ENCODE measurements at places on chromosomes 7 and 10.

DNA sequence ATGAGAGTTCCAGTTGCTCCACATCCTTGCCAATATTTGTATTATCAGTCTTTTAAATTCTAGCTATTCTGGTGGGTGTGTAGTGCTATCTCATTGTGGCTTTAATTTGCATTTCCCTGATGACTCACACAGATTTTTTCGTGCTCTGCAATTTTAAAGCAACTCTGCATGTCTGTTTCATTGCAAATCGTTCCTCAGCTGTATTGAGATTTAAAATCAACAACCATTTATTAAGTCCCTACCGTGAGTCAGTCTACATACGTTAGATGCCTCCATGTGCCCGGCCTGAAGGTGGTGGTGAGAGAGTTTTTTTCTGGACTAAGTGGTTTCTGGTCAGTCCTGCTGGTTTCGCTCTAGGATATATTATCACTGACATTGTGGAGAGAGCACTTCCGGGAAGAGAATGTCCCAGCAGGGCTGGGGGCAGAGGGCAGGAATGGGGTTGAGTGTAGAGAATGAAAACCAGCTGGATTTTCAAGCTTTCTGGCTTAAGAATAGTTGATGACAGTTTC is 8.4 kb upstream of the HYCC1 start:
- no peak for DNase-seq

GRCh38 chr7:64618785-64619456 is 47.0 kb upstream of the ZNF107 start:
- no peak for DNase-seq

DNA sequence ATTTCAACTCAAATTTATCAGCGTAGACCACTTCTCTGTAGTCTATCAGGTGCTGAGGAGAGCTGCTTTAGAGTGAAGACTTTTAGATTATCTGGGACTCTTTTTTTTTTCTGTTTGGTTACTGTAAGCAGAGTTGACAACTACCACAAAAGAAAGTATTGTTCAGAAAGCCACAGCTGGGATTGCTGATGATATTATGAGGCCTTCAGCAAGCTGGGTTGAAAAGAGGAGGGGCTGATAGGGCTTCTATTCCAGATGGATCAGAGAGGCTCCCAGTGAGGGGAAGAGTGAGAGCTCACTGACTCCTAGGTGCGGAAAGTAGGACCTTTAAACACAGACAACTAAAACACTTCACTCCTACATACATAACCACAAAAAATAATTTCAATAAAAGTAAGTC is 188.5 kb upstream of the FERD3L start:
- no peak for DNase-seq

DNA sequence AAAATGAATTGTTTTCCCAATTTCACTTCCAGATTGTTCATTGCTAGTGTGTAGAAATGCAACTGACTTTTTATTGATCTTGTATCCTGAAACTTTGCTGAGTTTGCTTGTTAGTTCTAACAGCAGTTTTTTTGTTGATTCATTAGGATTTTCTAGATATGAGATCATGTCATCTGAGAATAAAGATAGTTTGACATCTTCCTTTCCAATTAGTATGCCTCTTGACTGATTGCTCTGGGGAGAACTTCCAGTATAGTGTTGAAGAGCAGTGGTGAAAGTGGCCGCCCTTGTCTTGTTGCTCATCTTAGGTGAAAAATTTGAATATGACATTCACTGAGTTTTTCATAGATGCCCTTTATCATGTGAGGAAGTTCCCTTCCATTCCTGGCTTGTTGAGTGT is 11.9 kb upstream of the SUN1 start:
- no peak for DNase-seq

DNA sequence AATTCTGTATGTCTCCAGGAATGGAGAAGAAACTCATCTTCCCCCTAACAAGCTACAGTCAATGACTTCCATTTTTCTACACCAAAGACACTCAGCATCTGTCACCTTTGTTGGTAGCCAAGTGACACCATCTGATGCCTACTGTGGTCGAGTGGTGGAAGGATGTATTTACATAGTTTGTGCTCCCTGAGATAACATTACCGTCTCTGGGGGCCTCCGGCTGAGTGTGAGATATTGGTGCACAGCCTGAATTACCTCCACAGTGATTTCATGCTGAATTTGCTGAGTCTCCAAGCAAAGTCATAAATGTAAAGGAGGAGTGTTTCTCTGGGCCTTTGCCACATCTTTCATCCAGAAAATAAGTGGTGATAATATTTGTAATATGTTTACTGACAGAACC is 114.0 kb downstream of the GRID1 start:
- DNase-seq, result no peak

GRCh38 chr10:65234261-65234660 is 1691.6 kb upstream of the LRRTM3 start:
- no peak for DNase-seq

GRCh38 chr10:121375172-121375571 is 223.1 kb downstream of the FGFR2 start:
- no peak for DNase-seq

GRCh38 chr7:18064242-18064838 is 36.7 kb upstream of the PRPS1L1 start:
- no peak for DNase-seq

- no peak for DNase-seq
Observed at GRCh38 chr7:117777335-117778142, 95.7 kb downstream of the CTTNBP2 start.

GRCh38 chr7:67502929-67503328 is 506.3 kb downstream of the TYW1 start:
- no peak for DNase-seq

- DNase-seq, result no peak
Observed at GRCh38 chr7:51757960-51758359, 441.4 kb upstream of the COBL start.

DNA sequence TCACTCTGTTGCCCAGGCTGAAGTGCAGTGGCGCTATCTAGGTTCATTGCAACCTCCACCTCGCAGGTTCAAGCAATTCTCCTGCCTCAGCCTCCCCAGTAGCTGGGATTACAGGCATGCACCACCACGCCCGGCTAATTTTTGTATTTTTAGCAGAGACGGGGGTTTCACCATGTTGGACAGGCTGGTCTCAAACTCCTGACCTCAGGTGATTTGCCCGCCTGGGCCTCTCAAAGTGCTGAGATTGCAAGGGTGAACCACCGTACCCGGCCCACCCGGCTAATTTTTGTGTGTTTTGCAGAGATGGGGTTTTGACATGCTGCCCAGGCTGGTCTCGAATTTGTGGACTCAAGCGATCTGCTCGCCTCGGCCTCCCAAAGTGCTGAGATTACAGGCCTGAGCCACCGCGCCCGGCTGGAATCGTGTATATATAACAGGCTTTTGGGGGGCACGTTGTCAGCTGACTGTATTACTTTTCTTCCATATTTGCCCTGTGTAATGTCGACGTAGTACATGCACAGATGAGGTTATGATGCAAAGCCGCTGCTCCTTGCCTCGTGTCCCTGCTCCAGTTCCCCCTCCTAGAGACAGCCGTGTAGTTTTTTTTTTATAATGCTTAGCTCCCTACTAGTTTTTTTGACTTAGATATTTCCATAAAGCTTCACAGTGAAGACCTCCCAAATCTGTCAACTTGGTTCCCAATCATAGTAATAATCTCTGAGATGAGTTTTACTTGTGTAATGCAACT is 883 bp upstream of the TRA2A start:
- no peak for DNase-seq

DNA sequence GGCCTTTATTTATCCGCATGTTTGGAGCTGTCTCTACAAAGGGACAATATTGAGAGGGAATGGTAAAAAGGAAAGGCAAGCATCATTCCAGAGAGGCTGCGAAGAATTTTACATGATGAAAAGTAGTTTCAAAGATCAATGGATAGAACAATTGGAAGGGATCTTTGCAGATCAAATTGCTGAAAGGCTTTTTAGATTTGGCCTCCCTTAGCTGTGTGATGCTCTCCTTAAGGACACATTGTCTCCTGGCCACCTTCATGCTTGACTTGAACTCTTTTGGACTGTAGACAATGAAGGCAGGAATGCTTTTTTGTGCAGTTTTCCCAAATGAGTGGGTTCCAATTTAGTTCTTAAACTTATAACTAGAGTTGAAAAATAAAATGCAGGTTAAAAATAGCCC is 344.7 kb downstream of the ARL4A start:
- DNase-seq, result no peak

DNA sequence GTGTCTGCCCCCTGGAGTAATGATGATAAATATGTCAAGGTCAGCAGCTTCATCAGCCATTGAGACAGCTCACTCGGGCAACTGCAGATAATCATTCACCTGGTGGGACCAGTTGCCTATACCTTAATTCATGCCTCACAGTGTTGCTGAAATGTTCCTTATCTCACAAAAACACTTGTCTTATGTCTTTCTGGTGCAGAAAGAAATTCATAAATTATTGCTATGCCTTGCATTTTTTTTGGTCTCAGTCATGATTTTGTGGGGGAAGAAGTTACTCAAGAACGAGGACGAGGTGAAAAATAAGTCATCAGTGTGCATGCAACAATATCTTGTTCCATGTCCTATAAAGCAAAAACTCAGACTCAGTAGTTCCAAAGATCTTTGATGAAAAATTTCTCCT is 16.0 kb downstream of the TRIL start:
- no peak for DNase-seq

GRCh38 chr7:16646472-16647072 is 591 bp downstream of the BZW2 start:
- no peak for DNase-seq

DNA sequence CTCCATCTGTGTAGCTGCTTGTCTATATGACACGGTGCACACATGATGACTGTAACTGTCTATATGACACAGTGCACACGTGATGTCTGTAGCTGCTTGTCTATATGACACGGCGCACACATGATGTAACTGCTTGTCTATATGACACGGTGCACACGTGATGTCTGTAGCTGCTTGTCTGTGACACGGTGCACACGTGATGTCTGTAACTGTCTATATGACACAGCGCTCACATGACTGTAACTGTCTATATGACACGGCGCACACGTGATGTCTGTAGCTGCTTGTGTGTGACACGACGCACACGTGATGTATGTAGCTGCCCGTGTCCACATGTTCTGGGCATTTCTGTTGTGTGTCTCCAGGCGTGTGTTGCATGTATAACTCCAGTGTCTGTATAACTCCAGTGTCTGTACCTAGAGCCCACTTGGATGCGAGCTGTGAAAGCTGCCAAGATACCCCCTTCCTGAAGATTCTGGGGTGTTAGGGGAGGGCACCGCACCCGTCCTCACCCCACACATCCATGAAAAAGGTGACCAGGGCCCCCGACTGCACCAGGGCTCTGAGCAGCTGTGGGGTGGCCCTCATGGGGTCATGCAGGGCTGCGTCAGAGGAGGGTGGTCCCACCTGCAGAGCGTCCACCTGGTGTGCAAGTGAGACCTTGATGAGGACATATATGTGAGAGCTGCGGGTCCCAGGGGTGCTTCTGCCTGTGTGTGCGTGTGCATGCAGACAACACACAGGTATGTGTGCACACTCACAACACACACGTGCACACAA is 137.9 kb downstream of the ELFN1 start:
- DNase-seq, result no peak

DNA sequence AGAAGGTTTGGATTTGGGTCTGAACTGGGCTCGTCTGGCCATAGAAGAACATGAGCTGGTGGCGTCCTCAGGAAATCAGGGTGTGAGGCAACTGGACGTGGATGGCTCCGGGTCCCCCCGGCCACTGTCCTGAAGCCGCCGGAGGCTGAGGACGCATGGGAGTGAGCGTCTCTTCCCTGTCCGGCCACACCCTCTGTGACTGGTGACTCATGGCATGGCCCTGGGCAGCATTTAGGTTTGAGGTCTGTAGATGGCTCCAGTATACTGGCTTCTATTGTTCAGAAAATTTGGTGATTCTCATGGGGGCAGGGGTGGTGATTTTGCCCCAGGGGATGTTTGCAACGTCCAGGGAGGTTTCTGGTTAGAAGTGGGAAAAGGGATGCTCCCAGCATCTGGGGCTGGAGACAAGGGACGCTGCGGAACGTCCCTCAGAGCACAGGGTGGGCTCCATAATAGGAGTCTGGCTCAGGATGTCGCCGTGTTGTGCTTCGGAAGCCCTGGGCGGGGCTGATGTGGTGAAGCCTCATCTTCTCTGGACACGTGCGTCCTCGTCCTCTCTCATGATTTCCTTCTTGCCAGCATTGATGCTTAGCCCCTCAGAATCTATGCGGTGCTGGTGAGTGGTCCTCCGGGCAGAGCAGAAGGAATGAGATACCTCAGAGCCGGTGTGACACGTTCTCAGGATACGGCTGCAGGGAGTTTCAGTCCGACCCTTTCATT is 49.9 kb downstream of the PITRM1 start:
- no peak for DNase-seq

DNA sequence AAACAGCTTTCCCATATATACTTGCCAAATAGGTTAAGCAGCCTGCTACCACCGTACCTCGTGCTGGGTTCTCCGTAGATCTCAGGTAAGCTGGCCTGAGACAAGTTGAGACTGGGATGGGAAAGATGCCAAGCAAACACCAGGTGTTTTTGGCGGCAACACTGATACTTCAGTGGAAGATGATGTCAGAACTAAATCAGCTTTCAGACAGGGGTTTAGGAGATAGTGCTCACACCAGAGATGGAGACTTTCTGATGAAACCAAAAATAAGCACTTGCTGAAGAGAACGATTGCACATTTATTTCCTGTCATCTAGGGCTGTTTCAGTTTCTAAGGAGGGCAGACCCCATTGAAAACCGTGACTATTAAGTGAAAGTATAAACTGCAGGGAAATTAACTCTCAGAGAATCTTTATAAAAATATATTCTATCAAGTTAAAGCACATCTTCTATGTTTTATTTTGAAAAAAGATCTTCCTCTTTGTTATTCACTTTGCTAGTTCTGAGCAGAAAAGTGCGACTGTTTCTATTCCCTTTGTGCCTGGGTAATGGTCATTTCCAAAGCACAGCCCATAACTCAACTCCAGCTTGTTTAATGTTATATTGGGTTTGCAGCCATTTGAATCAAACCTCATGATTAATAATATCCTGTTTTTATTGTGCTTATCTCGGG is 149.9 kb downstream of the CPED1 start:
- no peak for DNase-seq

GRCh38 chr7:155297517-155298287 is at the start of gene INSIG1:
INSIG1 (plus strand) TSS chr7:155297878; CDS start chr7:155298286, 408 bp downstream.
- DNase-seq, result peak; percentile 89

DNA sequence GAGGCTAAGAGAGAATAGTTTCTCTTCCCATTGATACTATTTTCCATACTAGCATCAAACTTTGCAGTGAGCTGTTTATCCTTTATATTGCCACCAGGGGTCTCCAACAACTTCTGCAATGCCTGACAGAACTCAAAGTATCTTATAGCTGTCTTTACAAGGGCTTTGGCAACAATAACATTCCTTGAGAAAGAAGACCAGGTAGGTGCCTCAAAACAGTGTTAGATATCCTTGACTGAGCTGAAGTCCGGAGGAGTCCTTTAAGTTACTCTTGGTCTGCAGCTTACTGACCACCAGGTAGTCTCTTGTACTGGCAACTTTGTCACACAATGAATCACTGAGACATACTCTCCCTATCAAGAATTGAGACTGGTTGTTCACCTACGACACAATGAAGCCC is 30.0 kb upstream of the TES start:
- no peak for DNase-seq

- no peak for DNase-seq
Observed at GRCh38 chr7:69067397-69067796, 530.9 kb upstream of the AUTS2 start.
